Left lobe of liver (tissue), 2 donors: ENCODE measurements at places on chromosomes 4 and X. TPM values are rescaled to one million over a fixed set of nuclear protein-coding genes. Genes with fewer than 3 reads are reported as not detected.

DNA sequence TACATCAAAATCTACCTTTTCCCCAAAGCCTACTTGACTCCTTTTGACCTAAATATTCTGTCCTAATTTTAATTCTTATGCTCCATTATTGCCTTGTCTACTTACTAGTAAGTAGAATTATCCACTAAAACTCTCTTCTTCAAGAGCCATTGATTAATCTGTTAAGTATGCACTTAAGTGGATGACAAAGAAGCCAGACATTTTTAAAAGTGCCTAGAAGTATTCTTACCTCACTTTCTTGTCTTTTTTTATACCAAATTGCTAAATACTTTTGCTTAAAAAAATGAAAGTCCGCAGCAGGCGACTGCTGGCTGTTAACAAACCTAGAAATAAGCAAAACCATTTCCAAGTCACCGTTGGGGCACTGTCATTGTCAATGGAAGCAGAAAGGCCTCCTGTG lies 20.1 kb upstream of the FRMPD4 start:
- DNase-seq: no peak

GRCh38 chr4:2103843-2104547 lies 44.9 kb downstream of the NAT8L start:
- DNase-seq: no peak

- DNase-seq: no peak
Measured at GRCh38 chr4:123477711-123478209, 81.2 kb downstream of the SPRY1 start.

GRCh38 chrX:22365460-22365859 lies 92.7 kb downstream of the CBLL2 start:
- DNase-seq: no peak

VSIG4 gene
- total RNA-seq: 16.1 TPM

- DNase-seq: no peak
Measured at GRCh38 chr4:116544946-116545345, 540.4 kb downstream of the TRAM1L1 start.

DNA sequence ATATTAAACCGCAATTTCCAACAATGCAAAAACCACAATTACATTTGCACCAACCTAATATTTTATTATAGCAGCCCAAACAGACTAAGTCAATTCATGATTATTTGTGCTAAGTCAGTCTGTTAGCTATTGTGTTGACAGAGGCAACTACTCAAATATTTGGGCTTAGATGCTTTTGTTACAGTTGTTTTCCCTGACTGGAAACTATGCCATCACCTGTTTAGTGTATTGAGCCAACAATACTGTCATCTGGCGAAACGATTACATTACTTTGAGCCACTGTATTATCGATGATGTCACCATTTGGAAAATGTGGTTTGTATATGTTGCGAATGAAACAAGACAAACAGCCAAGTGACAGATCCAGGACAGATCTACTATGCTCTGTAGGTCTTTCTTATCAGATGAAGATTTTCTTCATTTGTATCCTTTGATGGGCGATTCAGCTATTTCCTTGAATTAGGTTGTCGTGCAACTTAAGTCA lies 38.7 kb upstream of the INTS6L start:
- DNase-seq: no peak

DNA sequence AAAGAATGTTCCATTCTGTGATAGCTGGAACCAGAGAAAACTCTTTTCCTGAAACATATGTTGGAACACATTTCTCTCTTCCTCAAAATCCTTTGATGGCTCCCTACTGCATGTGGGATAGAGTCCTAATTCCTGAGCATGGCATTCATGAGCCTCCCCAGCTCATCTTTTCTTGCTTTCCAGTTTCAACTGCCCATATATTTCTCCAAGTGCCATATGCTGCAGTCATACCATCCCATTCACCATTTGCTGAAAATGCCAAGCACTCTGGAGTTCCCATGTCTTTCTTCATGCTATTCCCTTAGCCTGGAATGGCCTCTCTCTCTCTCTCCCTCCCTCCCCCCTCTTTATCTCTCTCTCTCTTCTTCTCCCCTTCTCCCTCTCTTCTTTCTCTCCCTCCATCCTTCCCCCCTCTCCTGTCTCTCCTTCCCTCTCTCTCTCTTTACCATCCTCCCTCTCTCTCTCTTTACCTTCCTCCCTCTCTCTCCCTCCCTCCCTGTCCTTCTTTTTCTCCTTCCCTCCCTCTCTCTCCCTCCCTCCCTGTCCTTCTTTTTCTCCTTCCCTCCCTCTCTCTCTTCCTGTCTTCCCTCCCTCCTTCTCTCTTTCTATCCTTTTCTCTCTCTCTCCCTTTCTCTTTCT lies 134.1 kb upstream of the GPC4 start:
- DNase-seq: no peak

DNA sequence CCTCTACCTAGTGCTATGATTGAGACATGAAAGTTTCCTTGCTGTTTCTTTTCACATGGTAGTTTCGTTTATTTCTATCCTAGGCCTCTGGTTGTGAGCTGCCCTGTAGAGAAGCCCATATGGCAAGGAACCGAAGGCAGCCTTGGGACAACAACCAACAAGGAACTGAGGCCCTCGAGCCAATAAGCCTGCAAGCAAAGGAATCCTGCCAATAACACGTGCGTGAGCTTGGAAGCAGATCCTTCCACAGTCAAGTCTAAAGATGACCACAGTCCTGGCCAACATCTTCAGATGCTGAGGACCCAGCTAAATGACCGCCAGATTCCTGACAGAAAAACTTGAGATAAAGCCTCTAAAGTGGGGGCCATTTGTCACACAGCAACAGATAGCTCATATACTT lies 100.4 kb upstream of the FAM9B start:
- DNase-seq: no peak
